ENCODE measurements at places on chromosomes 1 and 21.

DNA sequence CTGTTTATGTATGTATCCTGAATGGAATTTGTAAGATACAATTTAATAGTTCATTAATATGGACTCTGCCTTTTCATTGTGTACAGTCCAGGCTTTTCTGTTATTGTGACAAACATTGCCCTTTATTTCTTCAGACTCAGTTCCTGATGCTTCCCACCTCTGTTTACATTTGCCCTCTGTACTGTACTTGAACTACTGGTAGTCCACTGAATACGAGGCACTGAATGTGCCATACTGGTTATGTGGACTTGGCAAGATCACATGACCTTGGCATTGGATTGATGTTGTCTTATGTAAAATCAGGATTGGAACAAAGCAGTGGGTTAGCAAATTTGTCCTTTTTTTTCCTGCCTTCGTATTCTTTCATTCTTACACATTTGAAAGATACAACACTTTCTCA, 27.8 kb downstream of the RALGPS2 start:
- no peak for DNase-seq

GRCh38 chr21:21101911-21102310, 103.7 kb downstream of the NCAM2 start:
- DNase-seq, result peak; percentile 39

DNA sequence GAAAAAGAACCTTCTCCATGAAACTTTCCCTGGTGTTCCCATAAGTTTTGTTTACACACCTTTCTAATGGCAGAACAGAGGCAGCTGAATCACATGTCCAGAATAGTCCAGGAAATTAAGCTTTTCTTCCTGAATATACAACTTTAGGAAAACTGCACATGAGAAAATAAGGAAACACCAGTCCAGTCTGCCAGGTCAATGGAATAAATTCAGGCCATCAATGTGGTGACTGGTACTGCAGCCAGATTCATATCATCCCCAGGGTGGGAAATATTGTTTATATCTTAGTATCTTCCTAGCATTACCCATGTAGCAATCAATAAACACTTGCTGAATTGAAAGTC, 6.7 kb upstream of the FBXO28 start:
- DNase-seq, result no peak

DNA sequence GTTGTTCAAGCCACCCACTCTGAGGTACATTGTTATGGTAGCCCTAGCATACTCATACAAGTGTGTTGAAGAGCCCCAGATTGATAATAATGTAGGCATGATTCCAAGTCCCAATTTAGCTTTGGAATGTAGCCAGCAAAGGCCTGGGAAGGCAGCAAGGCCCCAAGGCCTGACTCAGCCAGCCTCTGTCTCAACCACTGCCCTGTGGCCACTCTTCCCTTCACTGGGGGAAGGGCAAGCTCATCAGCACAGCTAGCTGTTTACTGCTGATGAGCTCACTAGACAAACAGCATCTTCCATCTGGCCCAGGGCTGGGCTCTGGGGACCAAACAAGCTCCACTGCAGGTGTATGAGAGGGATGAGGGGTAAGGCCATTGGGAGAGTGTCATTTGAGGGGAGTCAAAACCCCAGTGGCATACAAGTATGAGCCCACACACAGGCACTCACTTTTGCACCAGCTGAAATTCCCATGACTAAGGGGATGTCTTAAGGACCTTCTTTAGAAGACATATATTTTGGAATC, 2.2 kb upstream of the IRF6 start:
- peak; percentile 92 for DNase-seq

GRCh38 chr21:31683029-31683428, 23.5 kb downstream of the SOD1 start:
- no peak for DNase-seq

GRCh38 chr1:220526294-220526693, 1.6 kb upstream of the MARK1 start:
- no peak for DNase-seq

- DNase-seq, result no peak
Observed at GRCh38 chr1:107954126-107954525, 10.9 kb downstream of the VAV3 start.

- DNase-seq, result no peak
Observed at GRCh38 chr1:77081834-77082233, 137.4 kb downstream of the PIGK start.

- peak; percentile 32 for DNase-seq
Observed at GRCh38 chr1:20439282-20439681, 46.7 kb downstream of the CAMK2N1 start.

GRCh38 chr21:46125846-46126301, 28.0 kb downstream of the COL6A2 start:
- no peak for DNase-seq

DNA sequence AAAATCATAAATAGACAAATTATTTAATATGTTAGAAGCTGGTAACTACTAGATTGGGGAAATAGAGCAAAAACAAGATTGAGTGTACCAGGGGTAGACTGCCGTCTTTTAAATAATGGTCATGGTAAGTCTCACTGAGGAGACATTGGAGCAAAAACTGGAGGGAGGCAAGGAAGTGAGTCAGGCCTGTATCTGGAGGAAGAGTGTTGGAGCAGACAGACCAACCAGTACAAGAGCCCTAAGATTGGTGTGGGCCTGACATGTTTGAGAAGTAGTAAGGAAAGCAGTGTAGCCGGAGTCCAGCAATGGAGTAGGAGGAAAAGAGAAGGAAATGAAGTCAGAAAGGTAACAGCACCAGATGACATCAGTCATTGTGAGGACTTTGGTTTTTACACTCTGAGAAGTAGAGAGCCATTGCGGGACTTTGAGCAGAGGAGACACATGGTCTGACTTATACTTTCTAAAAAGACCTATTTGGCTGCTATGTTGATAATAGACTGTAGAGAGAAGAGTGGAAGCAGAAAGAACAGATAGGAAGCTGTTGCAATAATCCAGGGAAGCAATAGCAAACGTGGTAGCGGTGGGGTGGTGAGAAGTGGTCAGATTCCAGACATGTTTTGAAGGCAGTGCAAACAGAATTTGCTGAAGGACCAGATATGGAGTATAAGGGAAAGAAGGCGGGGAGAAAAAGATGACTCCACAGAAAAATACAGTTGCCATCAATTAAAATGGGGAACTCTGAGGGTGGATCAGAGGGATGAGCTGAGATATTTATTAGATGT, 44.7 kb upstream of the GJA5 start:
- no peak for DNase-seq

GRCh38 chr1:182600745-182601415, 3.3 kb downstream of the RGS16 start:
- no peak for DNase-seq

DNA sequence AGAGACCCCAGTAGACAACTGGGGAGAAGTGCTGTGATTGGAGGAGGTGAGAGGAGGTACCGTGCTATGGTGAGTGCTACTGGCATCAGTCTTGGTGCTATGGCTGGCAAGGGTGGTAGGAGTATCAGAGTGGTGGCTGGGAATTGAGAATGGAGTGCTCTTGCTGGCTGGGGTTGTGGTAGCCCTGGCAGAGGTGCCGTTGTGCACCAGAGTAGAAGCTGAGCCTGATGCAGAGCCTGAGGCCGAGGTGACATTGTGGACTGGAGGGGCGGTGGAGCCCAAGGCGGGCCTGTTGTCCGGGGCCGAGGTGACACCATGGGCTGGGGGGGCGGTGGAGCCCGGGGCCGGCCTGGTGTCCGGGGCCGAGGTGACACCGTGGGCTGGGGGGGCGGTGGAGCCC, 14.6 kb downstream of the TRIM46 start:
- DNase-seq, result no peak

- no peak for DNase-seq
Observed at GRCh38 chr1:42311138-42311537, 23.9 kb downstream of the FOXJ3 start.

- DNase-seq, result no peak
Observed at GRCh38 chr1:245589906-245590305, 435.1 kb downstream of the KIF26B start.

- DNase-seq, result no peak
Observed at GRCh38 chr1:158286941-158287346, 2.8 kb upstream of the CD1C start.

GRCh38 chr1:173267453-173267945, 60.4 kb upstream of the TNFSF4 start:
- peak; percentile 95 for DNase-seq

DNA sequence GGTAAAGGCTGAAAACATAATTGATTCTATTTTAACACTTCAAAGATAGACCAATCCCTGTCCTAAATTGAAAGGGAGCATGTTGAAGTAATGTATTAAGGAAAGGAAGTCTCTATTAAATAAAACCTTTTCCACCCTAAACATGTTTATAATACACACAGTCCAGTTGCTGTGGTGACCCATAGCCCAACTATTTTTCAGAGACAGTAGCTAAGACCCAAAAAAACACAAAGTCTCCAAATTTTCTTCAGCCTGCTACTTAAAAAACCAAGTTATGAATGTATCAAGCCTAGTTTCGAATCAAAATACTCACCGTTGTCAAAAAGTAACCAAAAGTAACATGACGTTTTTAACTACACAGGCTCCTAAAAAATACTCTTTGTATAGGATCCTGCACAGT, 1.6 kb downstream of the ELK4 start:
- peak; percentile 65 for DNase-seq

DNA sequence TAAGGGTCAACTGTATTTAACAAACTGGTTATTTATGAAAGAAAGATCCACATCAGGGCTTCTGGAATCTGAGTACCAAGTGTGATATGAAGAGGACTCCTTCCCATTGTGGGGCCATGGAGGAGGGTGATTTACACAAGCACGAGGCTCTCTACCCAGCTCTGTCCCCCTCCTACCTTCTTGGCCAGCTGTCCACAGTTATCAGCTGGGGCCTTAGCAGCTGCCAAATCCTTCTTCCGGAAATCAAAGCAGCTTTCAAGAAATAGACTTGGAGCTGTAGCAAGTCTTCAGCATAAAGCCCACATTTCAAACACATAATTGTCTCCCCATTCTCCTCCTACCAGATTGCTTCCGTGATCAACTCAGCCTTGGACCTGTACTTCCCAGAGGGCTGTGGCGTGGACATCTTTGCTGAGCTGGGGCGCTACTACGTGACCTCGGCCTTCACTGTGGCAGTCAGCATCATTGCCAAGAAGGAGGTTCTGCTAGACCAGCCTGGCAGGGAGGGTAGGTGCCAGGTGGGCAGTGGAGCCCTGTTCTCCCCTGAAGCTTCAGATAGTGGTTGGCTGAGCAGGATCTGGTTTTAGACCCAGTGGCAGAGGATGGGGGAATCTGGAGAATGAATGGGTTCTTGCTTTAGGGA, 15.5 kb downstream of the AZIN2 start:
- no peak for DNase-seq

- DNase-seq, result no peak
Observed at GRCh38 chr1:160733898-160734297, 5.1 kb upstream of the SLAMF7 start.

DNA sequence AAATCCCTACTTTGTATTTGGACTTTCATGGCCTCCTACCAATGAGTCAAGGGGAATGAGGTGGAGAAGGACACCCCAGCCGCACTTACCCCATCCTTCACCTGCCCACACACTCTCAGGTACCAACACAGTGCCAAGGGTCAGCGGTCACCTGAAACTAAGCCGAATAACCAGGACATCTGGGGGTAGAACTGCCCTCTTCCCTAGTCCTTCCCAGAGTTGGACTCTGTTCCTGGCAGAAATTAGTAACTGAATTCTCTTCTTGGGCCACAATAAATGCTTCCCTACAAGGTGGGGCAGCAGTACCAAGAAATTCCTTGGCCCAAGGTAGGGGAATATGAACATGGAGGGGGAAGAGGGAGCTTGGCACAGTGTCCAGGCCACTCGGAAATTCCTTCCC, 7.3 kb downstream of the SLC45A3 start:
- DNase-seq, result no peak

DNA sequence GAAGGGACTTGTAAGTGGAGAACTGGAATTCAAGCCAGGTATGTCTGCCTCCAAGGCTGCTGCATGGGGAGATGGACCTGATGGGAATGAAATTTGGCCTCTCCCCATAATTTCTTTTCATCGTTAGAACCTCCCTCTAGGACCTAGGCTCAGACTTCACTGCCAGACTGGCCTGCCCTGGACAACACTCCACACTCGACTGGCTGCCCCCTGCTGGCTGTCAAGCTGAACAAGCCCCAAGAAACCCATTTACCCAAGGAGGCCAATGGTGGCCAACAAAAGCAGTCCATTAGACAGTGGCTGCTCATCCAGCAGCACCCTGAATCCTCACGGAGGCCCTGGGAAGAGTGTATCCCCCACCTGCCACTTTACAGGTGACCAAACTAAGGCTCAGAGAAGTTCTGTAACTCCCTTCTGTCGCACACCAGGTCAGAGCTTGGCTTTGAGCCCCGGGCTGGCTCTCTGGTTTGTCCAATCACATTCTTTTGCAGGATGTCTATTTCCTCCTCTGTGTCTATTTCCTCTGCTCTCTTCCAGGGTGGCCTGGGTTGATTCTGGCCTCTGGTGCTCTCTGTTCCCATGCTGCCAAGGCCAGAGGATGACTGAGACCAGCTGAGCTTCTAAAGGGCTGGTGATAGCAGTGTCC, 3.8 kb downstream of the RNF186 start:
- DNase-seq, result peak; percentile 53

DNA sequence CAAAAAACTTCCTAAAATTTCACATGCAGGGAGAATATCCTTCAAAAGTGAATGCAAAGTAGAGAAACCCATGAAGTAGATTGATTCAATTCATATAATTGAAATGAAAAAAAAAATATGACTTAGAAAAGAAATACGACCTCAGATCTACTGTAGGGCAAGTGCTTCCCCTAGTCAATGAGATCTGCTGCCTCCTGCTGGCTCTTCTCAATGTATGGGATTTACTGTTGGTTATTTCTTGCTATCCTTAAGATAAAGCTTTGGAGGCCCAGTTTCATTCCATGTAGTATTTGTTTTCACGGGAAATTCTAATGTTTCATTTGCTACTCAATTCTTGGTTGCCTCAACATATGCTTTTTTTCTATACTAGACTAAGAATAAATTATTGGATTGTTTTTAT, 46.2 kb downstream of the ZNF648 start:
- DNase-seq, result no peak

GRCh38 chr1:1345860-1346500, 3.2 kb downstream of the DVL1 start:
- DNase-seq, result no peak

- no peak for DNase-seq
Observed at GRCh38 chr1:219731771-219732170, 118.9 kb upstream of the ZC3H11B start.

DNA sequence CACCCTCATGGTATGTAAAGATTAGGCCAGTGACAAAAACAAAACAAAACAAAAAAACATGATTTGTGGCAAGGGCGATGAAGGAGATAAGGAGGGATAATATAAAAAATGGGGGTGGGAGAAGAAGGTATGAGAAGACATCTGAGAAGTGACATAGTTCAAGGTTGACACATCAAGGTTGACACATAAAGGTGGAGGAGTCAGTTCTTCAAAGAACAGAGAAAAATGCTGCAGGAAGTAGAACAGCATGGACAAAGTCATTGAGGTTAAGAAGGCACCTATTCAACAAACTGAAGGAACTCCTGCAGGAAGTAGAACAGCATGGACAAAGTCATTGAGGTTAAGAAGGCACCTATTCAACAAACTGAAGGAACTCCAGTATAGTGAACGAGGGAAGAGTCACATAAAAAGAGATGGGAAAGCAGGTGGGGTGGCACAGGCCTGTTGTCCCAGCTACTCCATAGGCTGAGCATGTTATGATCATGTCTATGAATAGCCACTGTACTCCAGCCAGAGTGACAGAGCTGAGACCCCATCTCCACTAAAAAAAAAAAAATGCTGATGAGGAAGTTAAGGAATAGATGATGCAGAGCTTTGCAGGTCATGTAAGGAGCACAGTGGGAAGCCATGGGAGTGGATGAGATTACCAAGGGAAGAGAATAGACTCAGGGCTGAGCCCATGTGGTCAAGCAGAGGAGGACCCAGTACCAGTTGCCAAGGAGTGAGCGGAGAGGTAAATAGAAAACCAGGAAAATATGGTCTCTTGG, 101.5 kb downstream of the ZFYVE9 start:
- DNase-seq, result no peak

- no peak for DNase-seq
Observed at GRCh38 chr21:24023936-24024335, 1583.3 kb downstream of the MRPL39 start.
